Amygdala (tissue), 56 donors: ENCODE measurements at places on chromosomes 3 and 15.

DNA sequence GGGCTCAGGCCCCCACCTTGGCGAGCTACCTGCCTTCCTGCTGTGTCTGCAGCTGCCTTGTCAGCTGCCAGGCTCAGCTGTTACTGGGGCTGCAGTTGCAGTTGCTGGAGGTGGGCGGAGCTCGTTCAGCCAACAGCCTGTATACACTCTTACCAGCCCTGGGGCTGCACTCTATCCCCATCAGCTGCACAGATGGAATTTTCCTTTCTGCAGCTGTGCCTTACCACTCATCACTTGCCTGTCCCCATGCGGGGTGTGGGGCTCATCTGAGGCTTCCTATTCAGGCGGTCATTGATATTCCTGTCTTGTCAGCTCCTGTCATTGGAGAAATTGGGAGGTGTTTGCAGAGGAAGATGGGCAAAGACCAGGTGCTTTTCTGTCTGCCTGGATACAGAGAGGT is 9.1 kb upstream of the SYN2 start:
- no peak for DNase-seq

- no peak for DNase-seq
Measured at GRCh38 chr3:73637042-73637441, 12.3 kb upstream of the PDZRN3 start.

DNA sequence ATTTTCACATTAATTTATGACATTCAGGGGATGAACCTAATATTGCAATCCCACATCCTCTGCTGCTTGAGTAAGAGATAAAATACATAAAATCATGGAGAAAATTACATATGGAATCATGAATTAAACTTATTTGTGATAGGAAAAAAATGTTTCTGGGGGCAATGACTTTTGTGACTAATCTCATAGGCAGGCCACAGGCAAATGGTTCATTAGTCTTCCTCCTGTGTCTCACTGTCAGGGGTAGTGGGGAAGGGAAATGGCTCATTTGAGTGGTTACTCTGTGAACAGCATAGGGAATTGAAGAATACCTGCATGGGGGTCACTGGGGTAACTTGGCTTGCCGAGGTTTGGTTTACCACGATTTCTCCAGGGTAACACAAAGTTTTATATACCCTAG is 72.0 kb downstream of the TFG start:
- no peak for DNase-seq

GRCh38 chr3:128787256-128788253 is 61.6 kb downstream of the RAB7A start:
- DNase-seq: no peak

- no peak for DNase-seq
Measured at GRCh38 chr3:165885558-165886270, 48.5 kb upstream of the BCHE start.

DNA sequence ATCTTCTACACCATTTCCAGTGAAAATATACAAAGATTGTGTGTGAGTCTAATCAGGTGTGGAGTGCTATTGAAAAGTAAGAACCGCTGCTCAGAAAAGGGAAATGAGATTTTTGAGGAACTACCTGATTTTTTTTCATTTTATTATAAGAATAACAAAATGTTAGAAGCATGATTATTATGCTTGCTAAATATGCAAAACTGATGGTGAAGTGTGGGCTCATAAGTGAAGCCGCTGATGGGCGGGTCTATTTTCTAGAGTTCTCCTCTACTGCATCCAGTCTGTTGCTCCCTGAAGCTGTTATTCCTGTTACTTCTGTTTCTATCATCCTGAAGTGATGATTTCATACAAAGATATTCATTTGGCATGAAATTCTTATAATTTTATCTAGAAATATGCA is 612.0 kb downstream of the CADM2 start:
- no peak for DNase-seq

DNA sequence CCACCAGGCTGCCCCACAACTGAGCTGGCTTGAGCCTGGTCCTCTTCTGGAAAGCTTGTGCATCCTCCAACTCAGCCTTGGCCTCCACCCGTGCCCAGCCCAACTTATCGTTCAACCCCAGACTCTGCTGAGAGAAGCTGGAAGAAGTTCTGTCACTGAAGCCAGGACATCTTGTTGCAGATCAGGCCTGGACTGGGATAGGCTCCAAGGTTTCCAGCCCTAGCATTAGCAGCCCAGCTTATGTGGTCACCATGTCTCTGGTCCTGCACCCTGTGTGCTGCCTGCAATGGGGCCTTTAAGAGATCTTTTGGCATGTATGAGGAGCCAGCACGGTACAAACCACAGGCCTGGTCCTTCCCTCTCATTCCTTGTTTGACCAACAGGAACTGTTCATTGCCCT is 15.2 kb upstream of the CAMP start:
- no peak for DNase-seq

DNA sequence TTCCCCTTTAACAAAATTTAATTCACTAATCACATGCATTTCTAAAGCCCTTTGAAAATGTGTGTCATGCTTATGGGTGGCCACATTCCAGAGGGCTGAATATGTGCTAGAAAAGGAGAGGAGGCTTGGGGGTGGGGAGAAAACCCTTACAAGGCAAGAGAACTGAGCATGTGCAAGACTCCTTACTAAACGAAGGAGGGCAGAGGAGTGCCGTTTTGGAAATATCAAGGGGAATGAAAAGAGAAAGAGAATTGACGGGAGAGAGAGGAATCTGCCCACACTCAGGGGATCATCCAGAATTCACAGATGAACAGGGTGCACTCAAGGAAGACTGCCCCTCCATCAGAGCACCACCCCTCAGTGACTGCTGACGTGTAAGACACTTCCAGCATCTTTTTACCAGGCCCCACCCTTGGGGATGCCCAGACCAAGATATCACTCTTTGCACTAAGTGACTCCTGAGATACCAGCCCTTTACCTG is 37.9 kb upstream of the TSC22D2 start:
- DNase-seq: no peak

- DNase-seq: no peak
Measured at GRCh38 chr15:31317421-31318327, 9.0 kb upstream of the KLF13 start.

- DNase-seq: no peak
Measured at GRCh38 chr3:197547306-197548011, 8.3 kb downstream of the BDH1 start.

DNA sequence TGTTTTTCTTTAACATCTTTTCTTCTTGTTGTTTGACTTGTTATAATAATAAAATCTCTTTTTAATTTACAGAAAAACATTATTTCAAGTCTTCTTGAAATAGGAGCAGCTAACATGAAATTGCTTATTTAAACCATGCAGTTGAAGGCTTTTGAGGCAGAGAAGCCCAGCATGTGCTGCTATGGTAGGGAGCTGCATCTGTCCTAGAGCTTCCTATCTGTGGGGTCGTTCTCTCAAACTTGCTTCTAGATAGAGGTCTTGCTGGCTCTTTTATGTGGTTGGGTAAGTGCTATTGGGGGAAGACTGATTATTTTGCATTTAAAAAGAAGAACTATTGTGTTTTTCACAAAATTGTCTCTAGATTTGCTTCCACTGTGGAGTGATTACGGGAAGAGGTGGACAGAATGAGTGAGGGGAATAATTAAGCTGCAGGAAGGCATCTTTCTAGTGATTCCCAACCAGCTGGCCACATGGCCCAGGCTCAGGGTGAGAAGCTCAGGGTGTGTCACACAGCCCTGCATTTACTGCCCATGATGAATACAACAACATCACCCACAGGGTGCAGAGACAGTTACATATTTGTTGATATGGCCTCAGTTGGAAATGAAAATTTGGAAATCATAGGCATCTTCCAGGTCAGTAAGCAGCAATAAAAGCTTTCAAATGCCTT is 98.7 kb downstream of the CHST2 start:
- no peak for DNase-seq

DNA sequence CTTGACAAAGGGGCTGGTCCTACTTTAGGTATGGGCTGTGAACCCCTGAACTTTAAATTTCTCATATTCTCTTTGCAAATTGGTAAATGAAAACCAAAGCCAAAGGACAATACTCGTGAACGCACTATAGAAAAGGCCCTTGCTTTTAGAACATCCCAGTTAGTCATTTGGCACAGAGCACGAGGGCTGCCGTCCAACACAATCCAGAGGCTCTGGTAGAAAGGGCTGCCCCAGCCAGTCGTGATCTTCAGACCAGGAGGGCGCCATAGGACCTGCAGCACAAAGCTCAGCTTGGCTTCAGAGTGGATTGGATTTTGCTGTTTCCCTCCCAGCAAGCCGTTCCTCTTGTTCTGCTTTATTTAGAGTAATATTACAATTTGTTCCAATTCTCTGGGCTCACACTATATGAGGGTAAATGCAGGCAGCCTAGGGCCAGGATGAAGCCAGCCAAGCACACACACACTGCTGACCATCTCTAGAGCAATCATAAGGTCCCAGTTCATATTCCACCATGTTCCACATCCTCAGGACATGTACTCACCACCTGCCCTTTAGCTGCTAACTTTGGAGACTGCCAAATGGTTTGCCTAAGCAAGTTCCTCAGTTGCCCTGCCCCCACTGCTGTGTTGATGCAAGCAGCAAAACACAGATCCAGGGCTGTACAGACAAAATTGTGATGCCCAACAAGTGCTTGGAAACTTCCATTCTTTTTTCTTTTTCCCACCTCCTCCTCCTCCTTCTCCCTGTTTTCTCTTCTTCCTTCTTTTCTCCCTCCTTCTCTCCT is 6.0 kb upstream of the BFSP2 start:
- DNase-seq: no peak

GRCh38 chr15:33587773-33588172 is 277.0 kb downstream of the RYR3 start:
- no peak for DNase-seq

DNA sequence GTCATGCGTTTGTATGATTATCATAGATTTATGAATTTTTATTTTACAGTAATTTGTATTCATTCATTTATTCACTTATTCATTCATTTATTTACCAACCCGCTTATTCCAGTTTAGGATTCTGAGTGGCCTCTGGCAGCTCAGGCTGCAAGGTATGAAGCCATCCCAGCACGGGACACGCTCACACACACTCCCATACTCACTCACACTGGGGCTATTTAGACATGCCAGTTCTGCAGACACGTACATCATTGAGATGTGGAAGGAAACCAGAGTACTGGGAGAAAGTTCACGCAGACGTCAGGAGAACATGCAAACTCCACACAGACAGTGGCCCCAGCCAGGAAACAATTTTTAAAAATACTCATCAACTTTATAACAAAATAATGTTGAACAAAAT is 5.1 kb downstream of the CDIN1 start:
- no peak for DNase-seq

GRCh38 chr3:8324747-8325146 is 176.9 kb upstream of the LMCD1 start:
- DNase-seq: no peak

DNA sequence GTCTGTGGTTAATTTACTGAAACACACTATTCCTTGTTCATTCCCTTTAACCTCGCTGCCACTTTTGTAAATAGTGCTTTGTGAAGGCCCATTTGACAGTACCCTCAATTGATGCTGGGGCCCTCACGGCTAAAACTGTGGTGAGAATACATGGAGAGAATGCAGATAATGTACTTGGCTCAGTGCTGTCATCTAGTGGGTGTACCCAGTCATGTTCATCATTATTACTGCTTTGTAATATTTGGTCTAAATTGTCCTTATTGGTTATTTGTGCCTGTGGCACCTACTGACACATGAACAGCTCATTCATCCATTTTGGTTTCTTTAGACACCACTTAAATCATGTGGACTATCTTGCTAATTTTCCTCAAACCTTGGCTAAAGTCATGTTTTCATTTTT is 543.6 kb downstream of the EDEM1 start:
- no peak for DNase-seq

DNA sequence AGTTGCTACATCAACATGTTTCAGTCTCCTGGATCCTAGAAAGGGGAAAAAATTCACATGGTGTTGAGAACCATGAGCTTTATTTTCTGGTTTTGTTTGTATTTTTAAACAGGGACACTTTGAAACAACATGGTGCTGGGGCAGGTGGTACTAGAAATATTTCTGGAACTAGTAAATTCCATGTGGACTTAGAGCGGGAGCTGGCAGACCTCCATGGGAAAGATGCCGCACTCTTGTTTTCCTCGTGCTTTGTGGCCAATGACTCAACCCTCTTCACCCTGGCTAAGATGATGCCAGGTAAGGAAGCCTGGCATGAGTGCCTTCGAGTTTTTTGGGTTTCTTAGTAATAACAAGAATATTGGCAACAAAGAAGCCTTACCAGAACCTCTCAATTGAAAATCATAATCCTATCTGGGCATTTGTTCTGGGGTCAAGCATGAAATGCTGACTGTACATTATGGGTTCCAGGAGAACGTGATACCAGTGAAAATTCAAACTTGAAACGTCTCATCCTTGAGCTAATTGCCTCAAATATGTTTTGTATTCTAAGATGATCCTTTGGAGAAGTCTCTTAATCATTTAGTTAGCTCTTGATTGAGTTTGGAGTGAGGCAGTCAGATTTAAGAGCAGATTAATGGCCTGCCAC is 7.9 kb downstream of the ALAS1 start:
- no peak for DNase-seq

DNA sequence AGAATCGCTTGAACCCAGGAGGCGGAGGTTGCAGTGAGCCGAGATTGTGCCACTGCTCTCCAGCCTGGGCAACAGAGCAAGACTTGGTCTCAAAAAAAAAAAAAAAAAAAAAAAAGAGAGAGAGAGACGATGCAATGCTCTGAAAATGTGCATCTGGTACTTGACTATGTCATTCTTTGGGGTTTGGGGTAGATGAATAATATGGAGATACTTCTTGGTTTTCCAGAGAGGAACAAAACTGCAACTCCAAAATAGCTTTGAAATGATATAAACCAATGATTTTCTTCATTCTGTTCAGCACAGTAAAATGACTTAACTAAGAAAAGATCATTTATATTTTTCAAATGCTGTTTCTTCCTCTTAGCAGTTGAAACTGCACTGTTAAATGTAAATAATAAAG is 158.9 kb downstream of the ISL2 start:
- no peak for DNase-seq

DNA sequence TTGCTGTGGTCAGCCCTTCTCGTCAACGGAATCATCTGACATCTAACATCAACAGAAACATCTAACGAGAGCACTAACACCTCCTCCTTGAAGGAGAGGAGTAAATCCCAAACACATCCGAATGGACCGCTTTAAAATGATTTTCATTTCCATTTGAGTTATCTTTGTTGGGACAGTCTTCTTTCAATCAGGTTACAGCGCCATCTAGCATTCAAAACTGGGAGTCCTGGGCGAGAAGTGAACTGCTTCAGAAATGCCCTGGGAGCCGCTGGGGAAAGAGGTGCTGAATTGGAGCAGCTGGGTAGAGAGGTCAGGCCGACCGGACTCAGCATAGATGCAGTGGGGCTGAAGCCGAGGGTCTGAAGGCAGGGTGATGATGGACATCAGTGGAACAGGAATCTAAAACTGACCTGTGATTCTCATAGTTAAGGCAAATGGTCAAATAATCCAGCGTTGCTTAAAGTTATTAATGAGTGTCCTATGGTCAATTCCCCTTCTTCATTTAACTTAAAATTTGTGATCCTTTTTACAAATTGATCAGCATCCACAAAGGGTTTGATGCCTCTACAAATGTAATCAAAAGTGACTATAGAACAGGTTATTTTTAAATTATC is 170.0 kb upstream of the NDN start:
- DNase-seq: peak; percentile 13

- DNase-seq: no peak
Measured at GRCh38 chr15:83436513-83437158, 10.5 kb upstream of the SH3GL3 start.

GRCh38 chr3:42728056-42728455 is 25.5 kb upstream of the HHATL start:
- DNase-seq: no peak
